Nephron progenitor cell (in vitro differentiated cells): ENCODE measurements at places on chromosomes 4 and X.

GRCh38 chr4:1978226-1978625 is 30.5 kb downstream of the NELFA start:
- DNase-seq = no peak

DNA sequence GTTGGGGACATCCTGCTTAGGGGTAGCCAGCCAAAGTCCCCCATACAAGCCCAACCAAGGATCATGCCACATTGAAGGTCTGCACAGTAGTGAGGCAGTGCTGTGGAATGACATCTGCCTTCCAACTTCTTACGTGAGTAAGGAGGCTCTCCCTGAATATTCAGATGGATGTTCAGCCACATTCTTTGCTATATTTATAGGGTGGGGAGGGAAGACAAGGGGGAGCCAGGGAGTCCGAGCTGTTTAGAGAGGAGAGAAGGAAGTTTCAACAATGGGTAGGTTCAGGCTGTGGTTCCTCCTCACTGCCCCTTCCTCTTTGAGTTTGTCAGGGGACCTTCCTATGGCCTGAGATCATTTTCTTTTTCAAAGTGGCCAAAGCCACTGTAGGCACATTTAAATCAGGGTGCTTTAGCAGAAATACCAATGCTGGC is 29.8 kb downstream of the MSN start:
- DNase-seq = no peak

- no peak for DNase-seq
These were observed 9.9 kb downstream of the YIPF6 start for GRCh38 chrX:68508799-68509198.

DNA sequence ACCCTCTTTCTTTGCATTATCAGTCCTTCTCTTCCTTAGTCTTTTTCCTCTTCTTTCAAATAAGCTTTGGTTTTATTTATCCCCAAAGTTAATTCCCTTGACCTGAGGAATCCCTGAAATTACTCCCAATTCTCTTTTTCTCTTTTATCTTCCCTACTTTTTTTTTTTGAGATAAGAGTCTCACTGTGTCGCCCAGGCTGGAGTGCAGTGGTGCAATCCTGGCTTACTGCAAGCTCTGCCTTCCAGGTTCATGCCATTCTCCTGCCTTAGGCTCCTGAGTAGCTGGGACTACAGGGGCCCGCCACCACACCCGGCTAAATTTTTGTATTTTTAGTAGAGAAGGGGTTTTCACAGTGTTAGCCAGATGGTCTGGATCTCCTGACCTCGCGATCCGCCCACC is 17.8 kb downstream of the CAMK2D start:
- DNase-seq = no peak

DNA sequence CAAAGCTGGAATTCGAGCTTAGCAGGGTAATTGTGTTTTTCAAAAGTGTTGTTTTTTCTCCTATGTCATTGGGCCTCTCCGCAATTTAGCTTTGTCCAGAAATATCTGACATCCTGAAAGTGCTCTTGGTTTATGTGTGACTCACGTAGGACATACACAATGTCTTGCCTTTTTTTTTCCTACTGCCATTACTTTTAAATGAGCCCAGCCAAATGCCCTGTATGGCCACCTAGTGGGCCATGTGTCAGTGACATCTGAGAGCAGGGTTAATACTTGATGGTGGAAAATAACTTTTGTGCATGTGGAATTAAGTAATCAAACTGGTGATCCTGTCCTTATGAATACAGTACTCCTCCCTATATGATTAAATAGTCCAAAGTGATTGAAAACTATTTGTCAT is 1411.1 kb upstream of the TENM3 start:
- no peak for DNase-seq

DNA sequence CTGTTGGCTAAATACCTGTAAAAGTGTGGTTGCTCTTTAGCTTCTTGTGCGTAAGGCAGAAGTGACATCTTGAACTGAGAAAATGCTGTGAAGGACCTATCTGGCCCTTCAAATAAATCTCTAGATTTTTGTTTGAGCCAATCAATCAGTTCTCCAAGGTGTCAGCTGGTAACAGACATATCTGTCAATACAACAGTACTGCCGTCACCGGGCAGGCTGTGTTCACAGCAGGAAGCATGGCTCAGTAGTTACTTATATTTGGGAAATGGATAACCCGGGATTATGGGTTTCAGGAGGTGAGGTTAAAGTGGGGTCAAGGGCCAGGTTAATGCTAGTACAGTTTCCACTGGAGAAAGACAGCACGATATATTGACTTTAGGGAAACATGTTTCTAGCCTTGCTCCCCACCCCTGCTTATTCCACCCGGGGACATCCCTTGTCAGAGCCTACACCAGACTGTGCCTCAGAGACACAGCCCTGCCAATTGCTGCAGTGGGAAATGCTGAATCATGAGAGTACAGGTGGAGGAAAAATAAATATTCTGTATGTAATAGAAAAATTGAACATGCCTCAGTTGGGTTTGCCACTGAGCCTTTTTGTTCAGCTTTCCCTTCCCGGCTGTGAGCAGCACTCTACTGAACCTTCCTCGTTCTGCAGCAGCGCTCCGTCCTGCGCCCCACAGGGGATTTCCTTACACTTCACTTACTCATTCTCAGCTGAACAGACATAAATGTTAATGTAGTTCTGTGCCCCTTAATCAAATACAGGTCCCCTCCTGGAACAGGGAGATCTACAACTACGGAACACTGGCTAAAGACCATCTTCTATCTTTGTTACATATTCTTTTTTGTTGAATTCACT is 121.1 kb downstream of the MGST2 start:
- no peak for DNase-seq

- no peak for DNase-seq
These were observed 133.8 kb downstream of the CPZ start for GRCh38 chr4:8726344-8726851.

DNA sequence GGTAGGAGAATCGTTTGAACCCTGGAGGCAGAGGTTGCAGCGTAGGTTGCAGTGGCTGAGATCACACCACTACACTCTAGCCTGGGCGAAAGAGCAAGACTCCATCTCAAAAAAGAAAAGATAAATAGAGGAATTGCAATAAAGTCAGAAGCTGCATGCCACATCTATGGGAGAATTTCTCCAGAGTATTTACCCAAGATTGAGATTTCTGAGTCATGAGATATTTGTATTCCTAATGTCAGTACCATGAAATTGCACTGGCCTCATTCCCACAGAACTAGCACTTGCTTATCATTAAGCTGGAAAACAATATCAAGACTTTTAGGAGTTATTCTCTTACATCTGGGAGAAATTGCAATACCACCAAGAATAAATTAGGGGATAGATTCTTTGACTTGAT is 37.4 kb downstream of the ASIC5 start:
- no peak for DNase-seq

- DNase-seq = no peak
These were observed 1.7 kb downstream of the GPRIN3 start for GRCh38 chr4:89305712-89306437.

DNA sequence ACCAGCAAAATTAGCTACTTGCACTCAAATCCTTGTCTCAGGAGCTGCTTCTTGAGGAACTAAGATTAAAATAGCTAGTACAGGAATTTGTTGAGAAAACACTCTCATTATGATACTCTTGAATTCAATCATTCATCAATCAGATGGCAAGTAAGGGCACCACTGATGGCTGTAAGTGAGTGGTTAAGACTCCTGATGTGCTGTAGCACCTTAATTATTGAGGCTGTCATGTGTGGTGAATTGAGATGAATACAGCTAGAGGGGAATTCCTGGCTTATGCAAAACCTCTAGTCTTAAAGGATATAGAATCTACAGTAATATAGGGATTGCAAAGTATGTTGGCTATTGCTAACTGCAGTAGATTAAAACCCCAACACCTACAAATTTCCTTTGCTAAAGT is 509.1 kb downstream of the IQCM start:
- DNase-seq = no peak

DNA sequence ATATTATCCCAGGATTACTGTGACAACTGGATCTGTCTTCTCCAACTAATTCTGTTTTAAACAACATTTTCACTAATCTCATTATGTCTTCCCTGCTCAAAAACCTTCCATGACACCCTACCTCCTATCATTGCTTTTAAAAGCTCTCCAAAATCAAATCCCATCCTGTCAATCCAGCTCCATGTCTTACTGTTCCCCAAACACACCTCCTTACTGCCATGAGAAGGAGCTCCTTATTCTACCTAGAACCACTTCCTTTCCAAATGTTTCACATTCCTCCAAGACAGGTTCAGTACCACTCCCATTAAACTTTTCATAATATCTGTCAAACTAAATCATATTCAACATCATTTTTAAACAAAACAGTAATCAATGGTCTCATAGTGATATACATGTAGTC is 66.9 kb upstream of the WDR17 start:
- peak; percentile 18 for DNase-seq

DNA sequence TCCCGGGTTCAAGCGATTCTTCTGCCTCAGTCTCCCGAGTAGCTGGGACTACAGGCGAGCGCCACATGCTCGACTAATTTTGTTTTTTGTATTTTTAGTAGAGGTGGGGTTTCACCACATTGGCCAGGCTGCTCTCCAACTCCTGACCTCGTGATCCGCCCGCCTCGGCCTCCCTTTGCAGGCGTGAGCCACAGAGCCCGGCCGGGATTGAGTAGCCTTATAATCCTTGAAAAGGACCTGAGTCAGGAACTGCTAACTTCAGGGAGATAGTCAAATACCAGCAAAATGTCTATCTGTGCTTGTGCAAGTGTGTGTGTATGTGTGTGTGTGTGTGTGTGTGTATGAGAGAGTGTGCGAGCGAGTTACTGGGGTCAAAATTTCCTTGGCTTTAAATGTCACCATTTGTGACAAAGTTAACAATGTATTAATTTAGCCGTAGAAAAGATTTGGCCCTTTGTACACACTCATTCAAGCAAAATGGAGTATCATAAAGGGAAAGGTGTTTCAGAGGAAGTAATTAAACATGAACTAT is 1.8 kb upstream of the KDM6A start:
- peak; percentile 4 for DNase-seq

DNA sequence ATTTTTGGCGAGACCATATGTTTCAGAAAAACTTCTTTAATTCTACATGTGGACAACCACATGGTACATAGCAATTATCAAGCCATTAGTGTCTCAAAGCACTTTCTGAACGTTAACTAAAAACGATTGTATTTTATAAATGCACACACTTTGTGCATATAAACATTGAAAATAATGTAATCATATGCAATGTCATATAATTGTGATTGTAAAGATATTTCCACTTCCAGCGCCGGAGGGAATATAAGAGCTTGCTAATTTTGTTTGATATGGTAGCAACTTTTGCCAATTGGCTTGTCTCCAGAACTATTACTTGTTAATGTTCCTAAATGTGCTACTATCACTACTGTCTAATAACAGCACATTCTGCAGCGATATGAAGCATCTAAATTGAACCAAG is 162.3 kb upstream of the SMIM31 start:
- no peak for DNase-seq

DNA sequence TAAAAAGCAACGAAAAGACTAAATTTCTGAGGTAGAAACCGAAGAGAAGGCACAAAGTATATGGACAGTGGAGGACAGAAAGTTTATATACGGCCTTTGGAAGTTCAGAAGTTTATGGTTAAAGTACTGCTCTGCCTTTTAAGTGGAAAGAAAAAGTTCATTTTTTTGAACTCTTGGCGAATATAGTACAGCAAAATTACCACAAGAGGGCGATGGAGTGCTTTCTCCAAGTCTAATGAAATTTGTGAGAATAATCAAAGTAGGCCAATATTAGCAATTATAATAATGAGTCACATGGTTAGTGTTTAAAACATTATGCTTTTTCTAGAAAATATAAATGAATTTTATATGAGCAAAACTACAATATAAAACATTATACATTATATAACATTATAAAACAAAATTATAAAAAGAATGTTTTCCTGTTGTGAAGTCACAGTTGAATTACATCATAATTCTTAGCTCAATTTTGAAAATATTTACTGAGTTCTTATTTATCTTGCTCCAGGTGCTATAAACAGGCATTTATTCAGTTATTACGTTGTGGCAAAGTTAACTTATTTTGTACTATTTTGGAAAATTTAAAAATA is 136.2 kb upstream of the BMPR1B start:
- DNase-seq = peak; percentile 36

- DNase-seq = no peak
These were observed 451.1 kb downstream of the RPA4 start for GRCh38 chrX:97334850-97335249.

DNA sequence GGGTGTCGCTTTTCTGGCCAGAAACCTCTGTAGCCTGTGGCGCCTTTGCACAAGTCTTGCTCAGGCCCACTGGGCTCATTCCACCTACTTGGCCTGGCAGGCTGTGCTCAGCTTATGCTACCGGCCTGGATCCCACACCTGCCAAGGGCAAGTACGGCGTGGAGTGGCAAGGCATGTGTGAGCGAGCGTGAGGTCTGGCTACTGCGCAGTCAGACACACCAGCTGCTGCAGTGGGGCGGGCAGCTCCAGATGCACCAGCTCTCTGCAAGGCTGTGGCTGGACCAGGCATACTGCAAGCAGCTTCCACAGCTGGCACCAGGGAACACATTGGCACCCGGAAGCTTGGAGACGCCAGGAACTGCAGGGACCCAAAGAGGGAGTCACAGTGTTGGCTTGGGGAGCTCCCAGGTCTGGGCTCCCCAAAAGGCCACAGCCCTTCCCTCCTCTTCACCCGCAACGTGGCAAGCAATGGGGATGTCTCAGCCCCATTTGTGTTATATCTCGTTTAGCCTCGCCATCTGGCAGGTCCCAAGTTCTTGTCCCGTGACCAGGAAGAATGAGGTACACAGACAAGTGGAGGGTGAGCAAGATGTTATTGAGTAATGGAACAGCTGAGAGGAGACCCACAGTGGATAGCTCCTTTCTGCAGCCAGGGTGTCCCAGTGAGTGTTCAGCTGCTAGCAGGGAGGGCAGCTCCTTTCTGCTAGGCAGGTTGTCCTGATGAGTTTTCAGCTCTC is 3.8 kb upstream of the FBXW7 start:
- DNase-seq = no peak

DNA sequence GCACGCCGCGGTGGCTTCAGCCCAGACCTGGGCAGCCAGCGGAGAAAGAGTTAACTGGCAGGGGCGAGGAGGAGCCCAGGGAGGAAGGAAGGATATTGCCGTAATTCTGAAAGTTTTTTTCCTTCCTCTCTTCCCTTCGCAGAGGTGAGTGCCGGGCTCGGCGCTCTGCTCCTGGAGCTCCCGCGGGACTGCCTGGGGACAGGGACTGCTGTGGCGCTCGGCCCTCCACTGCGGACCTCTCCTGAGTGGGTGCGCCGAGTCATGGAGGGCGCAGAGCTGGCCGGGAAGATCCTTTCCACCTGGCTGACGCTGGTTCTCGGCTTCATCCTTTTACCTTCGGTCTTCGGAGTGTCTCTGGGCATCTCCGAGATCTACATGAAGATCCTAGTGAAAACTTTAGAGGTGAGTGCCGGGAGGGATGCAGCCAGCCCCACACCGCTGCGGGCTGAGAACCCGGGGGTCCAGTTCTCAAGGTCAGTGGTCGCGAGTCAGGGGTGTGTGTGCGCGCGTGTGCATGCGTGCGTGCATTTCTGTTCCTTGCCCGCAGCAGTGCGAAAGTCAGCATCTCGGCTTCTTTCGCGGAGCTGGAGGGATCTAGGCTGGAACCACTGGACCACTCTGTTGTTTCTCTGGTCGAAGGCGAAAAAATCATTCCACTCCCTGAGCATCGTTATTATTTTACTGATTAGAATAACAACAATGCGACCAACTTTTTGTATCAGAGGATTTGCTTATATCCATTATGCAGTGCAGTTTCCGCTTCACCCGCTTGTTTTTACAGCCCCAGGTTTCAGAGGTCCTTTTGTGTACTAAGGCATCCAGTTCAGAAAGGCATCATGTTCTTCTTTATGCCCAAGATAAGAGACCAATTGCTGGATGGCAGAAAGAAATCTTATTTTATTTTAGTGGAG is 709 bp downstream of the GPAT3 start:
- peak; percentile 31 for DNase-seq
